ENCODE measurements at places on chromosomes 11 and 22. TPM values are rescaled to one million over a fixed set of nuclear protein-coding genes. Genes with fewer than 3 reads are reported as not detected.

NTM gene
- not detected for total RNA-seq

CRYBB3 gene
- total RNA-seq = not detected

APOBEC3B gene
- total RNA-seq = 29.2 TPM

EMID1 gene
- total RNA-seq = 0.23 TPM

C11orf86 gene
- total RNA-seq = 61.9 TPM

OR2AG2 gene
- total RNA-seq = 0.05 TPM

ADAMTS15 gene
- 8.3 TPM for total RNA-seq

PACSIN3 gene
- 20.9 TPM for total RNA-seq

OR51E2 gene
- not detected for total RNA-seq

RBMXL2 gene
- total RNA-seq = not detected

BRSK2 gene
- total RNA-seq = 3.9 TPM

OR8A1 gene
- total RNA-seq = not detected

CDON gene
- total RNA-seq = 1.6 TPM

HYOU1 gene
- total RNA-seq = 49.3 TPM

HMOX1 gene
- total RNA-seq = 453 TPM

RCOR2 gene
- 0.91 TPM for total RNA-seq

APLNR gene
- 0.04 TPM for total RNA-seq

MED15 gene
- total RNA-seq = 75.3 TPM

TEAD1 gene
- 107 TPM for total RNA-seq

WNT11 gene
- total RNA-seq = 2.9 TPM

CARD16 gene
- not detected for total RNA-seq

PNPLA5 gene
- not detected for total RNA-seq

MS4A5 gene
- total RNA-seq = not detected

CENPM gene
- total RNA-seq = 33.0 TPM

MMP26 gene
- not detected for total RNA-seq

MRGPRX4 gene
- not detected for total RNA-seq

CADM1 gene
- 21.8 TPM for total RNA-seq

RASL10A gene
- total RNA-seq = 0.11 TPM

OR6A2 gene
- total RNA-seq = not detected

TTC9C gene
- 25.1 TPM for total RNA-seq

FBXO3 gene
- 20.6 TPM for total RNA-seq

LGR4 gene
- 46.9 TPM for total RNA-seq

PLA2G3 gene
- not detected for total RNA-seq

OR52J3 gene
- not detected for total RNA-seq

LIF gene
- total RNA-seq = 34.2 TPM

OR51B6 gene
- not detected for total RNA-seq

BIK gene
- total RNA-seq = 2.2 TPM

USH1C gene
- 1.2 TPM for total RNA-seq

SCARF2 gene
- total RNA-seq = 0.73 TPM

PANX3 gene
- not detected for total RNA-seq

TIMP3 gene
- total RNA-seq = 1.3 TPM

SYCE3 gene
- not detected for total RNA-seq

SOX10 gene
- not detected for total RNA-seq

OR5B21 gene
- total RNA-seq = not detected

GLYATL1B gene
- not detected for total RNA-seq

STARD10 gene
- 14.7 TPM for total RNA-seq

FAM83F gene
- not detected for total RNA-seq

MYO18B gene
- total RNA-seq = 0.08 TPM

C11orf16 gene
- total RNA-seq = not detected

SLC17A6 gene
- total RNA-seq = not detected

C11orf97 gene
- not detected for total RNA-seq

OR52I1 gene
- not detected for total RNA-seq

Data from A549 treated with dexamethasone at 1 μM for 4 hours (cell line).